ENCODE measurements at places on chromosomes 6 and 20.

- no peak for DNase-seq
Observed at GRCh38 chr6:5261545-5262109, 314 bp downstream of the FARS2 start.

- no peak for DNase-seq
Observed at GRCh38 chr6:92479831-92480230, 939.5 kb downstream of the EPHA7 start.

DNA sequence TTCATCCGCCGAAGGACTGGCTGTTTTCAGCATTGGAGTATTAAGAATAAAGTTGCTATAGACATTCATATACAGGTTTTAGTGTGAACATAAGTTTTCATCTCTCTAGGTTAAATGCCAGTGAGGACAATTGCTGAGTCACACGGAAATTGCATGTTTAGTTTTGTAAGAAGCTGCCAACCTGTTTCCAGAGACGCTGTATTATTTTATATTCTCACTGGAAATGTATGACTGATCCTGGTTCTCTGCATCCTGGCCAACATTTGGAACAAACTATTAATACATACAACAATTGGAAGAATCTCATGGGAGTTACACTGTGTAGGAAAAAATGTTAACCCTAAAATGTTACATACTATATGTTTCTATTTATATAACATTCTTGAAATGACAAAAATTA is 16.7 kb upstream of the TGM6 start:
- no peak for DNase-seq

- no peak for DNase-seq
Observed at GRCh38 chr6:39335780-39336545, 13.5 kb upstream of the KCNK16 start.

DNA sequence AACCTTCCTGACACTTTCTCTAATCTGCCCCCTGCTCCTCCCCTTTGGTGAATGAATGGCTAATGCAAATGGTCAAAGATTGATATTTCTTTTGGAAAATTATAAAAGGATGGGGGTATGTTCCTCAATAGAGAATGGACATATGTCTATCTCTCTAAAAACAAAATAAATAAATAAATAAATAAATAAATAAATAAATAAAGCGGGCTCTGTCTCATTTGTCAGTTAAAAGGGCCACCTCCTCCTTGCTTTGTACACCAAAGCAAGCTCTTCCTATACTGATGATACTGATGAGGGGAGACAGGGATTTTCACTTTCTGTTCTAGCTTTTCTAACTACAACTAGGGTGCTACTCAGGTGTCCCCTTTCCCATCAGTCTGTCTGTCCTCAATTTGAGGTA is 135.5 kb upstream of the SPACA1 start:
- no peak for DNase-seq

DNA sequence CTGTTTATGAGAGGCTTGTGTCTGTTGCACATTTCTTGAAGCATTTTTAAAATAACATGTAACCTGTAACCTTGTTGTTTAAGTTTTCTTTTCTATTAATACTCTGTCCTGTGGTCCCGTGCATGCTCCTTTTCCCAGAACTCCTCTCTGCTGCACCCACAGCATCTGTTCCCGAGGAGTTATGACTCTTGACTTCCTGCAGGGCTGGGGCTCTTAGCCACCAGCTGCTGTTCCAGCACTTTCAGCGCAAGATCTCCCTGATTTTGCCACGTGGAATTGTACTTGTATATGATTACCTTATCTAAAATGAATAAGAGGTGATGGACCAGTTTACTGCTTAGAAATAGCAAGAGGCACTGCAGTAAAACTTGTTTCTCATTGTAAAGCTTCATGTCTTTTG is 150.6 kb downstream of the QKI start:
- no peak for DNase-seq

DNA sequence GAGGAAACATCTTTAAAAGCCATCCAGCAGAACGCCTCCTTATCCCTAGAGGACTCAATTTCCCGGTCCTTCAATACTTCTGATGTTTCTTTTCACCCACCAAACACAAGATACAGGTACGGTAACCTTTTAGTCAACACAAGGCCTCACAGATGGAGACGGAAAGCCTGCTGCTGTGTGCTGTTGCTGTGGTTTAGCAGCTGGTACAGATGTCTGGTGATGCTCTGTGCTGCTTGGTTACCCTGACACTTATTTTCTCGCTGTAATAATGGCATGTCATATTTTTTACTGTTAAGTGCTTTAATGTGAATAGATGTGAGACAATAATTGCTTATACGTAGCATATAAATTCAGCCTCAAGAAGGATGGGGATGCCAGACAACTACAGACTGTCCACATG is 25.3 kb downstream of the GMDS start:
- no peak for DNase-seq

GRCh38 chr6:81939766-81940165 is 187.3 kb upstream of the TENT5A start:
- no peak for DNase-seq

- no peak for DNase-seq
Observed at GRCh38 chr6:17709476-17709875, 2.8 kb upstream of the NUP153 start.

DNA sequence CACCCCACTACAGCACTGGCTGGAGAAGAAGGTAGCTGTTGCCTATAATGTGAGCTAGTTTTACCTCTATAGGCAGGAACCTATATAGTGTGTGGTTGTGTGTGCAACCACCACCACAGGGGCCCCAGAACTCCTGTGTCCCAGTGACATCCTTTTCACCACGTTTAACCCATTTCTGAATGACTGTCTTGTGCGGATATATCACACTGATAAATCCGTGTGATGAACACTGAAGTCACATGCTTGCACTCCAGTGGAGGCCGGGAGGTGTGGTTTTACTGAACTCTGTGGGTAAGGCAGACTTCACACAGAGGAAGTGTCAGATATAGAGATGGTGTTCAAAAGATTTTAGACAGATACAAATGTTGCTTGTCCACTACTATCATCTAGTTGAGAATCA is 32.5 kb downstream of the SDHAF4 start:
- DNase-seq, result no peak

GRCh38 chr6:128855581-128856085 is 27.3 kb upstream of the LAMA2 start:
- DNase-seq, result no peak

- peak; percentile 5 for DNase-seq
Observed at GRCh38 chr6:153976921-153977693, 61.9 kb upstream of the OPRM1 start.

GRCh38 chr6:45417436-45417835 is 39.7 kb upstream of the SUPT3H start:
- DNase-seq, result no peak

DNA sequence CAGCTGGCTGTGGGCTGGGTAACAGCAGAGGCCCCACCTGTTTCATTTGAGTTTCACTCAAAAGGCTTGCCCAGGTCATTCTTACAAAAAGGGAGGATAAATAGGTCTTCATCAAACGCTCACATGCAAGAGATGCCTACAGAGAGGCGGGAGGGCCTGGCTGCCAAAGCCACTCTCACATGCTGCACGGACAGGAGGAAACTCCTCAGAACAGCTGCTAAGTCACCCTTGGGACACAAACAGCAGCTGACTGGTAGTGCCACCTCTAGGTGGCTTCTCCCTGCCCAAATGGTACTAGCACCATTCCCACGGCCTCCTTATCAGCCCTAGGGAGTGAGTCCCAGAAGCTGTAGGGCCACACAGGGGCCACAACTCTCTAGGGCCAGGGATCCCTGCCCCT is 23.8 kb downstream of the SLC22A23 start:
- no peak for DNase-seq

DNA sequence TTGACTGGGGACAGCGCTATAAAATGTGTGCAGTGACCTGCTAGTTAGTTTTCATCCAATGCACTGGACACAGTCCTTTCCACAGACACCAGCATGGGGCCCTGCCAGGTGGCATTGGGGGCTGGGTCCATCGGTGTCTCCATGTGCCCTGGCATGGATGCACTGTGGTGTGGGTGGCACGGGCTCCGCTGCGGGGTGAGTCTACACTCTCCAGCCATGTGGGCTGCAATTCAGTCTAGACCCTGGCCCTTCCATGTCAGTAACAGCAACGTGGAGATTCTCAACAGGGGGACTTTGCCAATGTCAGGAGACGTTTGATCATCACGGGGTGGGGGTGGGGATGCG is 100.0 kb downstream of the RAMACL start:
- DNase-seq, result no peak

GRCh38 chr6:136822046-136822375 is 381 bp upstream of the PEX7 start:
- DNase-seq, result no peak

GRCh38 chr20:57291003-57291402 is 24.6 kb upstream of the BMP7 start:
- DNase-seq, result no peak

- DNase-seq, result no peak
Observed at GRCh38 chr6:74899416-74899815, 306.4 kb downstream of the COL12A1 start.

GRCh38 chr20:17628101-17628841 is 53.8 kb downstream of the RRBP1 start:
- no peak for DNase-seq

- no peak for DNase-seq
Observed at GRCh38 chr6:15769511-15770018, 106.7 kb upstream of the DTNBP1 start.

- no peak for DNase-seq
Observed at GRCh38 chr6:20490591-20490990, 43.7 kb upstream of the CDKAL1 start.

DNA sequence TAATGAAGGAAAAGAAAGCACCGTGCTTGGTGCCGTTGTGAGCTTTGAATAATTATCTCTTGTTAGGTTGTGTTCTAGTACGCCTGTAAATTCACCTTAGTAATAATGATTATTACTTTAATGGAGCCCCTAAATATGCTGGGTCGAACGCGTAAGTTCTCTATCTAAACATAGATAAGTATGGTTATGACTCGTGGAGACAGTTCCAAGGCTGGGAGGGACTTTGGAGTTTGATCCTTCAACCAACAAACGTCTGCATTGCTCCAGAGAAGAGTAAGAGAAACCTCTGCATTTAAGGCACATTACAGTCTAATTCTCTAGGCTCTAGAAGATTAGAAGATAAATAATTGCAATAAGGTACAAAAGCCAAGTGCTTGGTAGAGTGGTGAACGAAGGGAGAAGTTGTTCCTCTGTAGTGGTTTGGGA is 514 bp downstream of the ACOT13 start:
- no peak for DNase-seq

DNA sequence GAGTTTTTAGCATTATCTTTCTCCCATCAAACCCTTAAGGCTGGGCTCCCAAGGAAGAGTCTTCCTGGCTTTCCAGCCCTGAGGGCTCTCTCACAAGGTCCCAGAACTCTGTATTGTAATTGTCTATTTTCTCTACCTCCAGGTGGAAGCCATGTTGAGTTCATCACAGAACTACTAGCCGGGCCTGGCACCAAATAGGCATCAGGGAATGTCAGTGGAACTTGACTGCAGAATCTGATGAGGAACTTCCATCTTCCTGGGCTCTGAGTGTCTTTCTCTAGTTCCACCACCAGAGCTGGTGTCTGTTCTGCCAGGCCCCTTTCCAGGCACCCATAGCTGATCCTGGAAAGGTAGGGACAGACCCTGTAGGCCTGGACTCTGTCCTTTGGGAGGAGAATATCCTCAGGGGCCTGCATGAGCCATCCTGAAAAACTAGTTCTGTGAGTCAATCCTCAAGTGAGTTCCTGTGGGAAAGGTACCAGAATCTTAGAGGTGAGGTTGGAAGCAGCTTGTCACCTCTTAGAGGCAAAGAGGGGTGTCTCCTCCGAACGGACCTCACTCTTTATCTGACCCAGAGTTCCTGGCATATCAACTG is 11.1 kb upstream of the TOP1 start:
- DNase-seq, result no peak

- no peak for DNase-seq
Observed at GRCh38 chr20:24773751-24774201, 175.3 kb upstream of the CST7 start.

DNA sequence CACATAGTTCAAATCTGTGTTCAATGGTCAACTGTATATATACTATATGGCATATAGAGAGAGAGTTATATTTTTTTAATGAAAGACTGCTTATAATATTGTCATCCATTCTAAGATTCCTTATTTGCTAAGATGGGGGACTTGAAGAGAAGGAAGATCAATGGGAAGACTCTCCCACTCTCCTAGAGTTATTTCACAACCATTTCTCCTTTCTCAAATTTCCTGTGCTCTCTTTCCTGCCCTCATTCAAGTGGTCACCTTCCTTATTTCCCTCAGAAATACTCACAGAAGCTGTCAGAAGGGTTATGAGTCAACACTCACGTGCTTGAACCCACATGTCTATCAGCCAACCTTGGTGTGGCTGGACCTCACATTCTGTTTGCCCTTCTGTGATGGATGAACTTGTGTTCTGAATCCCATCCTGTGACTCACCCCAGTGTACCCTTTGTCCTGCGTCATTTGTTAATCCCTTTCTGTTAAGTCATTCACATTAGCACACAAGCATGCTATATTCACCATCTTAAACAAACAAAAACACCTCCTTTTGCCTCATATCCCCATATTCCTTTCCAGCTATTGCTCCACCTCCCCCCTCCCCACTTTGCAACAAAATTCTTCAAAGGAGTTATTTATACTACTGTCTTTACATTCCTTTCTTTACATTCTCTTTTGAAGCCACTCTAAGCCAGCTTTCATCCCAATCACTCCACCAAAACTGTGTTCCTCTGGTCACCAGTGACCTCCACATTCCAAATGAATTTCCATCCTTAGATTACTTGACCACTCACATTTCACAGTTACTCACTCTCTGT is 279.3 kb upstream of the TCF21 start:
- DNase-seq, result no peak

DNA sequence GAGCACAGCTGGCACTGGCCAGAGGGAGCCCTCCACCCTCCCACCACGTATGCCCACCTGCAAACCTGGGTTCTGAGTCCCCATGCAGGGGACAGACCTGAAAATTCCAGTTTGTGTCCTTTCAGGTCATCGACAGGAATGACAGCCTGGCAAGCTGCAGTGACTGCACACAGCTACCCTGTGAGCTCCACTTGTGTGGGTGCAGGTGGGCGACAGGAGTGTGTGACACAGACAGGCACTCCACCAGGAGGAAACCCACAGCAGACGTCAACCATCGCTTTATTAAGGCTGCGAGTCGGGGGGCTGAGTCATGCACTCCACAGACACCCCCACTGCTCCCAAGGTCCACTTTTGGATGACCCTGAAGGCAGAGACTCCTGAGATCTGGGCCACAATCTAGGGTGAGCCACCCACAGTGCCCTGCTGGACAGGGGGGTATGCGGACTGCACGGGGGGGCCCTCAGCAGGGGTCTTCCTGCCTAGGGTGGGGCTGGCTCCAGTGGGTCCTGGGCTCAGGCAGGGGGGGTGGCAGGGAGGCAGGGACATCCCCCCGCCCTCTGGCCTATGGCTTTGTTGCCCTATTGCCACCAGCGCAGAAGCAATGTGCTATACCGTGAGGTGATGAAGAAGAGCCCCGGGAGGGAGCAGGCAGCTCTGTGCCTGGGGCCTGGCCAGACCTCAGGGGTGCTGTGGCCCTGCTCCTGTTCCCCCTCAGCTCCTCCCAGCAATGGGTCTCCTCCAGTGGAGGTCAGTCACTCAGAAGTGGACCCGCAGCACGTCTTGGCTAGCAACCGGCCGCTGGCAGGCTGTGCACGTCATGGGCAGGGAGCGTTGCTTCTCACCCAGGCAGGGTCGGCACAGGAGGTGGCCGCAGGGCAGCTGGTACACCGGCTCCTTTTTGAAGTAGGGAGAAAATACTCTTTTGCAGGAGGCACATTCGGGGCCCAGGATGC is 25.1 kb upstream of the AVP start:
- no peak for DNase-seq
